Activated effector memory CD4-positive, alpha-beta T cell treated with anti-CD3 and anti-CD28 coated beads, Interleukin-2, amount 50 U/mL, for 16 hours (primary cell): ENCODE measurements at places on chromosomes 5 and 9.

GRCh38 chr9:25703701-25704357 lies 25.6 kb upstream of the TUSC1 start:
- no peak for DNase-seq

DNA sequence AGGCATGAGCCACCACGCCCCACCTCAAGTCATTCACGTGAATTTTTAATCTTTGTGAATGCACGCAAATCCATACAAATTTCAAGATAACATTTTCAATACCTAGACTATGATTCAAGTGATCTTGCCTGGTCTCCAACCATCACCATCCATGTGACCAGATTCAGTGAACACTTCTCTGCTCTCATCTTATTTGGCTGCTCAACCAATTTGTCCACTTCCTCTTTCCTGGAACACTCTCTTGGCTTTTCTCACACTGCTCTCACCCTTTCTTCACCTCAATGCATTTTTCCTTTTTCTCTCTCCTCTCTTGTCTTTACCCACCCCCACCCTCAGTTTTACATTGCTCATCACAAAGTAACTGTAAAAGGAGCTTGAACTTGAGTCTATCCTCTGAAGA lies 354.7 kb upstream of the KIF2A start:
- DNase-seq, result no peak

GRCh38 chr9:126490214-126490631 lies 123.5 kb upstream of the LMX1B start:
- DNase-seq, result no peak

DNA sequence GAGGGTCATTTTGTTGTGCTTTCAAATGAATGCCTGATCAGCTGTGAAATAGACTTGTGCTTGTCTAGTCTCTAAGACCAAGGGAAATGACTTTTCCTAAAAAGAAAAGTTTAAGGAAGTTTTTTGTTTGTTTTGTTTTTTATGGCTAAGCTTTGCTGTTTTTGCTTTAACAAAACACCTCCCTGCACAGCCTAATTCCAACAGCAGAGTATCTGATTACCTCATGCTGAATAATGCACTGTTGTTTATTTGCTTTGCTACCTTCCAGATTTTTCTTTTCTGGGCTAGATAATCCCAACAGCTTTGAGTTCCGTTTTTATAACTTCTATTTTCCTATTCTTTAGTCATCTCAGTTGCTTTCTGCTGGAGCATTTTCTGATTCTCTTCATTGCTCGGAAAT lies 95.8 kb downstream of the AOPEP start:
- DNase-seq, result no peak

DNA sequence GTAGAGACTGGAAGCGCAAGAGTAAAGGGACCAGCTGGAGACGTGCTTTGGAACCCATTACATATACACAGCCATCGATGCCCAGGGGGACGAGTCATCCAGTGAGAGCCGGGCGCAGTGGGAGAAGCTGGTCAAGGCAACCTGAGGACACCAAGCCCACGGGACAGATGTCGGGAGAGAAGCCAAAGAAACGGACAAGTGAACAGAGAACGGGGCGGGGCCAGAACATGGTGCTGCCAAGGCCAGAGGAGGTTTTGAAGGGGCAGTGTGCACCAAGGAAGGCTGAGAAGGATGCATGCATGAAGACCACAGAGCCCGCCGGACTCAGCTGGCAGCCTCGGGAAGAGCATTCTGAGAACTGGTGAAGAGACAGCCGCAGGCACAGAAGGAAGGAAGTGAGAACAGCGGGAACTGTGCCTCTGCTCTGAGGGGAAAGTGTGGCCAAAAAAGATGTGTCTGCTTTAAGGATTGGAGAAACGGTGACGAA lies 20.3 kb downstream of the CAMSAP1 start:
- DNase-seq, result no peak

- DNase-seq, result no peak
Measured at GRCh38 chr9:97997330-97998276, 14.5 kb downstream of the ANP32B start.

GRCh38 chr9:33142535-33142934 lies 24.6 kb downstream of the B4GALT1 start:
- peak; percentile 46 for DNase-seq

- DNase-seq, result no peak
Measured at GRCh38 chr9:125749951-125750626, 2.9 kb downstream of the PBX3 start.

GRCh38 chr9:75892216-75892911 lies 1.9 kb downstream of the PCSK5 start:
- no peak for DNase-seq

DNA sequence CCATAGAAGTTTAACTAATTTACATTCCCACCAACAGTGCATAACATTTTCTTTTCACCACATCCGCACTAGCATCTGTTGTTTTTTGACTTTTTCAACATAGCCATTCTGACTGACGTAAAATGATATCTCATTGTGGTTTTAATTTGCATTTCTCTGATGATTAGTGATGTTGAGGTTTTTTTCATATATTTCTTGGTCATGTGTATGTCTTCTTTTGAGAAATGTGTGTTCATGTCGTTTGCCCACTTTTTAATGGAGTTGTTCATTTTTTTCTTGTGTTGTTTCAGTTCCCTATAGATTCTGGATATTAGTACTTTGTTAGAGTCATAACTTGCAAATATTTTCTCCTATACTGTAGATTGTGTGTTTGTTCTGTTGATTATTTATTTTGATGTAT lies 163.4 kb downstream of the FER start:
- DNase-seq, result no peak

- no peak for DNase-seq
Measured at GRCh38 chr5:103371046-103371607, 112.6 kb downstream of the MACIR start.

DNA sequence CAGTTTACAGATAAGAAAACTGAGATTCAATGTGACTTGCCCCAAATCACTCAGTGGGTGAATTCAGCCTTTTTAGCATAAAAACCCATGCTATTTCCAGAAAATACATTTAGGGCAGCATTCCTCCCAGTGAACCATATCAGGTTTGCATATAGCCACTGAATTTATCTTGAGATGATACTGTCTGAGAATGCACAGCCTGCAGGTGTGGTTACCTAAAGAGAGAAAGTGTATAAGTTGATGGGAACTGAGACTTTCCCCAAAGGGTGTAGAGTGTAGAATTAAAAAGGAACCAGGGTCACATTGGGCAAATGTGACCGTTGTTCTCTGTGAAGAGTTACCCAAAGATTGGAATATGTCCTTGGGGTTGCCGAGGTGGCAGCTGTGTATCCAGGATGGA lies 100.0 kb upstream of the PIK3R1 start:
- DNase-seq, result no peak

DNA sequence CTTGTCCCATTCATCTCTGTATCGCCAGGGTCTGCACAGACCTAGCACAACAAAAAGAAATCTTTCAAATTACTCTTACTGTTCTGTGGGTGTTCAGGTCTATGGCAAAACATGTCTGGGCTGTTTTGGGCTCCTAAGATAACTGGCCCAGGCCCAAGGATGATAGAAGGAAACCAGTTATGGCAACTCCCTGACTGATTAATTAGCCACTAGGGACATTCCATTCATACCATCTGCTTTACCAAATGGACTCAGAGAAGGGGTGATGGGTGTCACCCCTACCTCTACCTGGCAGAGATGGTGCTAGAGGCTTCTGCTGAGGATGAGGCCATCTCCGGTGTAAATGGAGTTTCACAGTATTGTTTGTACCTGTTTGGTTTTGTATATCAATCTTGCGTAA lies 1.9 kb downstream of the SLC31A2 start:
- no peak for DNase-seq

DNA sequence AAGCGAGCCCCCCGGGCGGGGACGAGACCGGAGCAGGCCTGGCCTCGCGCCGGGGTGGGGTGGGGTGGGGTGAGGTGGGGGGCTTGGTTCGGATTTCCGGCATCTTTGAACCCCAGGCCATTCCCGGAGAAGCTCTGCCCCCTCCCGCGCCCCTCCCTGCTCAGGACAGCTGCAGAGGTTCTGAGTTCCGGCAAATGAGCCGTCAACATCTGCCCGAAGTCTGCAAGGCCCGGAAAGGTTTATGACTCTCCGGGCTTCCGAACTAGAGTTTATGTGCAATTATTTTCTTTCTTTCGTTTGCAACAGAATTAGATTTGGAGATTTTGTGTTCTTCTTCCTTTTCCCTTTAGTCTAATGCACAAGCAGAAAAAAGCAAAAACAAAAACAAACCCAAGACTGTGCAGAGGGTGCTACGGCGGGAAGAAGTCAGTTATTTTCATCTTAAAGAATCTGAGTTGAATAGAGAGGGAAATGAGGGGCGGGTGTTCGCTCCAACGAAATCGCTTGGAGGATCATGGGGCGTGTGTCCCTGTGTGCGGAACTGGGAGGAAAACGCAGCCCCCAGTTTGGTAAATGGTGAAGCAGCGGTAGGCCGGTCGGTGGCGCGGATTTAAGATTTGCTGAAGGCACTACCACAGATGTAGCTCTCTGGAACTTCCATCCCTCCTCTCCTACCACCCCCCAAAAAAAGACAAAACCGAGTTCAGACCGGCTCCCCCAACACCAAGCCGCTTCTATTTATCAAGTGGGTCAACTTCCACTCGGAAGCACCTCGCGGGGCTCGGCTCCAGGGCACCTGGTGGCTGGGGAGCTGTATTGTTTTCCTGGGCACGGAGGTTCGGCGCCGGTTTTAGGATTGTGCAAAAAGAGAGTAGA lies 4.8 kb downstream of the LHX2 start:
- DNase-seq, result no peak
